ENCODE measurements at places on chromosomes 7 and 10.

DNA sequence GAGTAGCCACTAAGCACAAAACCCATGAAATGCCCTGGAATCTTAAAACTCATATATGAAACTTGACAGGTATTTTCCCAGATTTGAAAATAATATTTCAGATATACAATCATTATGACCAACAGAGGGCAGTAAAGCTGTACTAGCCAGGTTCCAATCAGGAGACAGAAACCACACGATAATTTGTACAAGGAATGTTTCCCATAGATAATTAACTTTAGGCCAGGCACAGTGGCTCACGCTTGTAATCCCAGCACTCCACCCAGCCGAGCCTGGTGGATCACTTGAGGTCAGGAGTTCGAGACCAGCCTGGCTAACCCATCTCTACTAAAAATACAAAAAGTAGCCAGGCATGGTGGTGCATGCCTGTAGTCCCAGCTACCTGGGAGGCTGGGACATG lies 31.0 kb upstream of the NUB1 start:
- no peak for DNase-seq

- DNase-seq = no peak
Measured at GRCh38 chr10:117626228-117626627, 83.7 kb downstream of the EMX2 start.

DNA sequence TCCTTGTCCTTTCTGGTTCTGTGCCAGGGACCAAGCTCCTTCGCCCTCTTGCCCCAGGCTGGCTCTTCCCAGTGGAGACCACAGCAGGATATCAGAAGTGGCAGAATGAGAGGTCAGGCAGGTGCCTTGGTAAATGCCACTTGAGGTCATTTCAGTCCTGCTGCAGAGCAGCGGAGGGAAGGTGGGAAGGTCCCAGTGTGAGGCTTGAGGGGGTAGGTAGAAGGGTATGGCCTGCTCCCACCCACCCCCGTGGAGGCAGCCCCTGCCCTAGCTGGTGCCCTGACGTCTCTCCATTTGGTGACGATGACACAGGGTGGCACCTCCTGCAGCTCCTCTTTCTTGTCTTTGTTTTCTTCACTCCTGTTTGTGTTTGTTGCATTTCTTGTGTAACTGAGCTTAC lies 538.8 kb downstream of the TCERG1L start:
- no peak for DNase-seq

- DNase-seq = no peak
Measured at GRCh38 chr10:74875966-74876365, 49.6 kb downstream of the KAT6B start.

DNA sequence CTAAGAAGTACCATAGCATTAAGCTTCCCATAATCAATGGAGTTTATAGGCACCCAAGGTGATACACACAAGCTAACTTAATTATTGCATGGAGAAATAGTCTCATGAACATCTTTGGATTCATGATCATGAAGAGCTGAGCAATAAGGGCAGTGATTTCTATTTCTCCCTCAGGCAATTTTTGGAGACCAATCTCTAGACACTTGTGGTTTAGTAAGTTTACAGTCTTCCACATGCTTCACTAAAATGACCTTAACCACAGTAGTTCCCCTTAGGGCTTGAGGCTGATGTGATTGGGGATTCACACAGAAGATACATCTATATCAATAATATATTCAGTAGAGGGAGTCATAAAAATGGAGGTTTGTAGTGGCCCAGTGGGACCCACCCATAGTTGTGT lies 241.2 kb downstream of the CCDC7 start:
- no peak for DNase-seq

GRCh38 chr10:122499491-122499941 lies 38.2 kb downstream of the HTRA1 start:
- no peak for DNase-seq
